ENCODE measurements at places on chromosomes 3 and 15. TPM values are rescaled to one million over a fixed set of nuclear protein-coding genes. Genes with fewer than 3 reads are reported as not detected.
A peak's percentile ranks its signal among the peaks of the same experiment; 100 is the strongest.

Gene SNX33
- polyA plus RNA-seq: 10.5 TPM

Gene ZNF502
- polyA plus RNA-seq: 9.0 TPM

Gene TRIP4
- polyA plus RNA-seq: 23.4 TPM

Gene ACSBG1
- 12.2 TPM for polyA plus RNA-seq

- peak; percentile 68 for DNase-seq
These were observed 10.7 kb upstream of the CNTN6 start for GRCh38 chr3:1082108-1082507.

GRCh38 chr3:137792626-137793271 lies 28.6 kb downstream of the SOX14 start:
- peak; percentile 76 for DNase-seq

- DNase-seq: no peak
These were observed 69.1 kb downstream of the SEMA6D start for GRCh38 chr15:47786371-47786770.

Data from testis (tissue), 5 donors.